Kasumi-1 (cell line): ENCODE measurements at places on chromosomes 2 and 18.

DNA sequence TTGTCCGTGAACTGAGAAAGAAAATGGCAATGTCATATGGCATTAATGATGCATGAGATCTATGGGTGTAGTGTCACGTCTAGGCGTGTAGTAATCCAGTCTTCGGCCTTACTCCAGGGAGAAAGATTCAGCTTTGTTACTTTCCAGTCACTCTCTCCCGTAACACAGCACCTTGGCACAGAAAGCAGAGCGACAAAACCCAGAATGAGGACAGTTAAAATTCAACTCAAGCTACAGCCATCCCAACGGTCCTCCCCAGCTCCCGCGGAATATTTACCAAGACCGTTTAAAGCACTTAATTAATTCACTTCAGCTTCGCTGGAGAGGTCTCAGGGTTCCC, 797 bp upstream of the CRIM1 start:
- no peak for DNase-seq

GRCh38 chr2:189614585-189614984, 34.0 kb upstream of the SLC40A1 start:
- DNase-seq = no peak

- peak; percentile 36 for DNase-seq
Measured at GRCh38 chr18:79856119-79857007, 58.6 kb downstream of the KCNG2 start.

- no peak for DNase-seq
Measured at GRCh38 chr2:146730882-146731281, 1113.9 kb upstream of the ACVR2A start.

DNA sequence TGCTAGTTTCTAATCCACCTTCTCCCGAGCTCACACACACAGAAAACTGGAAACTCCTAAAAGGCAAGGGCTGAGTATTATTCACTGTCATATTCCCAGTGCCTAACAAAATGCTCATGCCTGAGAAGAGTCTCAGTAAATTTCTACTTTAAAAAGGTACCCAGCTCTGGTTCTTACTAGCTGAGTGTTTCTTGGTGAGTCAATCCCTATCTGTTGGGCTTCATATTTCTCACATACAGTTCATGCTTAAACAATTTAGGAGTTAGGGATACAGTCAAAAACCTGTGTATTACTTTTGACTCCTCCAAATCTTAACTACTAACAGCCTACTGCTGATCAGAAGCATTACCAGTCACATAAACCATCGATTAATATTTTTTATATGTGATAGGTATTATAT, 204.9 kb downstream of the EN1 start:
- no peak for DNase-seq

- DNase-seq = no peak
Measured at GRCh38 chr2:149312039-149312438, 18.3 kb upstream of the LYPD6 start.

DNA sequence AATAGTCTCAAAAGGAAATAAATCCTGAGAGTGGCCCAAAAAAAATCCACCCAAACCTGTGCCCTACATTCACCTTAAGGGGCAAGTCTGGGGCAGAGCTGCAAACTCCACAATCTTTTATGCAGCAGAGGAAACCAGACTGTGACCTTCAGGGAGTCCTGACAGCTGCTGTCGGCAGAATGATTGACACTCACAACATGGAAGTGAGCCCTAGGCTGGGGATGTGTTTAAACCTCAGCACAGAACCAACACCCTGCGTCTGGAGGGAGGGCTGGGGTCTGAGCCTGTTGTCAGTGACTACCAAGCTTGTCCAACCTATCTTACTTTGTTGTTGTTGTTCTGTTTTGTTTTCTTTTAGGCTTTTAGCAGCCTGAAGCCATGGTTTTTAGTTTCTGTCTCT, 39.6 kb downstream of the CRACDL start:
- no peak for DNase-seq

GRCh38 chr18:3914109-3914508, 464.1 kb downstream of the TGIF1 start:
- no peak for DNase-seq

- no peak for DNase-seq
Measured at GRCh38 chr18:49666045-49666775, 104.4 kb downstream of the LIPG start.

DNA sequence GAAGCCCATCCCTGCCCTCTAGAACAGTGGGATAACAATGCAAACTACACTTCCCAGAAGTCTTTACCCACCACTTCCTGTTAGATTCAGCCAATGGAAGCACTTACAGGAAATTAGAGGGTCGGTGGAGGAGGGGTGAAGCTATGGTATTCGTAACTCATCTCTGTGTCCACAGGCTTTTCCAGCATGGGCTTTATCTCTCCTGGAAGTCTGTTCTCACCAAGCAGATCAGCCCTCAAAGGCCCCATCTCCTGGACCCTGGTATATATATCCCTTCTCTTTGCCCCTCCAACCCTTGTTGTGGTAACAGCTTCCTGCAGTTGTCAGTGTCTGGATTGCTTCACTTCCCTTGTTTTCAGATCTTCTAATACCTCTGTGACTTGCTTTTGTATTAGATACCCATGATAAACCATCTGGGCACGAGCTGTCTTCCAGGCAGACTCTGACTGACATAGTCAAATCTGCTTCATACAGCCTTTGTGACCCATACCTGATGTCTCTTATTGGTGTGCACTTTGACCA, 475.0 kb upstream of the POU3F3 start:
- DNase-seq = peak; percentile 95

- DNase-seq = no peak
Measured at GRCh38 chr2:104897515-104898184, 43.7 kb downstream of the POU3F3 start.

DNA sequence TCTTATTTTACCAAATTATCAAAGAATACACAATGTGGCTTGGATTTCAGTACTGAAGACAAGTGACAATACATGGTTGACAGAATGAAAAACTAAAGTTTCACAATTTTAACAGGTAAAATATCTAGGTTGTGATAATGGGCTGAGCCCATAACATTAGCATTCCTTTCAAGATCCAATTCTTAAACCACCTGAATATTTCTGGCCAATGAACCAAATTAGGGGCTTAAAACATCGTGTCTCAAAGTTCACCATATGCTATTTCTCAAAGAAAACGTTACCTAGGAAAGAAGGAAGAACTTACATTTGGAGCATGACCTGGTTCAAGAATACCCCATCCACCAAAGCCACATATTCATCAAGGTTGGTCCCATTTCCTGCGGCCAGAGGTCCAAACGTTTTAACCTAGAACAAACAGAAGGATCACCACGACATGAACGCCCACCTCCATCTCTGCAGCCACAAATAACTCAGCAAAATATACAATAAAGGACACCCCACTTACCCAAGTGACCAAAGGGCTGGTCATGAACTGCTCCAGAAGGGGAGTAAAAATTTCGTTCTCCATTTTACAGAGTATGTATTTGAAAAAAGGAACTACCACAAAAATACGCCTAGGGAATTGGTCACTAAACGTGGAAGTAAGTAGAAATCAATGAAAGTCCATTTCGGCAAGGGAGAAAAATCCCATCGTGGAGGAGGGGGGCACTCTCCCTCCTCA, 984 bp downstream of the CCDC88A start:
- DNase-seq = peak; percentile 71

DNA sequence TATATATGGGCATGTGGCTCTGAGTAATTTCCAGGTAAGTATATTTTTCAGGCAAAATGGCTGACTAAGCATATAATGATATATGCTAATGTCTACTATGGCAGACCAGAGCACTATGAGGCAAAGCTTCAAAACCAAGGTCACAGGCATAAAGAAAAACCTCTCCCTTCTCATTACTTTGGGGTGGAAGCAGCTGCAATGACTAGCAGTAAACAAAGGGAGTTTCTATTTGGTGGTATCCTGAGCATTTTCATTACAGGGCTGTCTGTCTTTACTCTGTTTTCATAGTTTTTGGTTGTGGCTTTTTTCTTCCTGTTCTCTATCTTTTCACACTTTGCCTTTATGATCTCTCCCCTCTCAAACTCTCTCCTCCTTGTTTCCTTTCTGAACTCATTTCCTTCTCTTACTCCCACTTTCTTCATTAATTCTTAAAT, 15.6 kb downstream of the PDE6D start:
- no peak for DNase-seq

DNA sequence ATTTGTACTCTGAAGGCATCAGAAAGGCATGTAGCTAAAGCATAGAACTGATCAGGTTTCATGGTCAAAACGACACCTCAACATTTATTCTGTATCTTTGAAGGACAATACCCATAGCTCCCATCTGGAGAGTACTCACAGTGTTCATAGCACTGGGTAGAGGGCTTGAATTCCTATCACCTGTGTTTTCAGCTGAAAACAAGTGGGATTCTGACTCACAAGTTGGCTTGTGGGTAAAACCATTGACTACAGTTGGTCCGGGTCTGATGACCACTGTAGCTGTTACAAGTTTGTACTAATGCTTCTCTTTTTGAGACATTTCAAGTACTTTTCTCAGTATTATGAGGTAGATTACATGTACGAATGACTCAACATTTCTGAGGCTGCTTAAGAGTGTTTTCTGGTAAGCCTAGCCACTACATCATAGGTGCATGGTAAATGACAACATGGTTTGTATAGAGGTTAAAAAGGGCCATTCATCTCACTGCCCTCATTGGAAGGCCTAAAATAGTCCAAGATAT, 68.6 kb upstream of the PELI1 start:
- DNase-seq = no peak

DNA sequence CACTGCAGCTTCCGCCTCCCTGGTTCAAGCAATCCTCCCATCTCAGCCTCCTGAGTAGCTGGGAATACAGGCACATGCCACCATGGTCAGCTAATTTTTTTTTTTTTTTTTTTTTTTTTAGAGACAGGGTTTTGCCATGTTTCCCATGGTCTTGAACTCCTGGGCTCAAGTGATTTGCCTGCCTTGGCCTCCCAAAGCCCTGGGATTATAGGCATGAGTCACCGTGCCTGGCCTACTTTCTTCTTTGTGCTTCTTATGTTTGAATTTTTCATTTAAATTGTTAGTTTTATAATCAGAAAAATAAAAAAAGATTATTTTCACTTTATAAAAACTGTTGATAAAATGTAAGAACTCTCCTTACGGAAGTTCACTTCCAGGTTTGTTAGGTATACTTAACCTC, 101.5 kb upstream of the LPIN2 start:
- no peak for DNase-seq

- DNase-seq = no peak
Measured at GRCh38 chr2:224178056-224178455, 139.0 kb upstream of the SERPINE2 start.

GRCh38 chr2:144377914-144378313, 142.0 kb downstream of the ZEB2 start:
- peak; percentile 52 for DNase-seq

- DNase-seq = no peak
Measured at GRCh38 chr2:160836755-160837154, 323.5 kb upstream of the TANK start.

- DNase-seq = no peak
Measured at GRCh38 chr2:85188852-85189251, 55.7 kb downstream of the TCF7L1 start.
